ENCODE measurements at places on chromosomes 1 and 21.

DNA sequence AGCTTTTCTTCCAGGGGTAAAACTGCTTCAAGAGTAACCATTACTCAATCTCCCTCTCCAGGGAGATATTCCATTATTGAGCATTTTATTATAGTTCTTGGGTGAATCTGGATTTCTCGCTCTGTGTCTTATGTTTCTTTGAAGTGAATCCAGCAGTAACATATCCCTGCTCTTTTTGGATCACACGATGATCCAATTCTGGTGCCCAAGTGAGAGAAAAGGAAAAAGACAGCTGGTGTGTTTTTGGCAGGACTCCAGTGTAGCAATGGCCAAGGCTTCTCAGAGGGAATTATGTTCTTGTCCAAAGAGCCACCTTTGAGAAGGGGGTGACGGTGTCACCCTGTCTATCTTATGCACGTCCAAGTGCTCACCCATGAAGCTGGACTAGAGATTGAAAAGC, 140.3 kb upstream of the ERRFI1 start:
- DNase-seq: no peak

GRCh38 chr21:44939532-44940115, at the start of gene SLX9:
SLX9 (plus strand) TSS chr21:44940029; CDS start chr21:44940058, 29 bp downstream.
- peak; percentile 67 for DNase-seq

- no peak for DNase-seq
These were observed 145.5 kb downstream of the TIAM1 start for GRCh38 chr21:31198575-31198974.

DNA sequence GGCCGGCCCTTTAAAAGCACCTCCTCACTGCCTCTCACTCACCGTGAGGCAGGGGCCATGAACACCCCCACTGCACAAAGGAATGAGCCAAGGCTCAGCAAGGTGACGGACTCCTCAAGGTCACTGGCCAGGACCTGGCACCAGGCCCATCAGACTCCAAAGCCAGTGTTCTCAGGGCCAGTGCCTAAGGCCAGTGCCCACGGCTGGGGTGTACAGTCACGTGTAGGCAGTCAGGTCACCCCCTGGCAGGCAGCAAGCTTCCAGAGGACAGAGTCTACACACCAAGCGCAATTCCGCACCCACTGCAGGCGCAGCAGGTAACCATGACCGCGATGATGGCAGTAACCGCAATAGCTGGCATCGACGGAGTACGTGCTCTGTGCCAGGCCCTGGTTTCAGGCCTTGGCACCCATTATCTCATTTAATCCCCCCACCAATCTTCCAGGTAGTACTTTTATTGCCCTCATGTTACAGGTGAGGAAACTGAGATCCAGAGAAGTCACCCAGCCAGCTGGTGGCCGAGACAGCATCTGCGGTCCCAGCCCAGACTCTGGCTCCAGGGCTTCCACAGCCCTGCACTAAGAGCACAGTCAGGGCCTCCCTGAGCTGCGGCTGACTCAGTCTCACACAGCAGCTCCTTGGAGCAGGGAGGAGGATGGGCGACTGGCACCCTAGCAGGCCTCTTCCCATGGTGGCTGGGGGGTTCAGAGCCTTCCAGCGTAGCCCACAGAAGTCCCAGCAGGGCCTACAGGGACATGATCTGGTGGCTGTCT, 27.0 kb downstream of the RAP1GAP start:
- no peak for DNase-seq

DNA sequence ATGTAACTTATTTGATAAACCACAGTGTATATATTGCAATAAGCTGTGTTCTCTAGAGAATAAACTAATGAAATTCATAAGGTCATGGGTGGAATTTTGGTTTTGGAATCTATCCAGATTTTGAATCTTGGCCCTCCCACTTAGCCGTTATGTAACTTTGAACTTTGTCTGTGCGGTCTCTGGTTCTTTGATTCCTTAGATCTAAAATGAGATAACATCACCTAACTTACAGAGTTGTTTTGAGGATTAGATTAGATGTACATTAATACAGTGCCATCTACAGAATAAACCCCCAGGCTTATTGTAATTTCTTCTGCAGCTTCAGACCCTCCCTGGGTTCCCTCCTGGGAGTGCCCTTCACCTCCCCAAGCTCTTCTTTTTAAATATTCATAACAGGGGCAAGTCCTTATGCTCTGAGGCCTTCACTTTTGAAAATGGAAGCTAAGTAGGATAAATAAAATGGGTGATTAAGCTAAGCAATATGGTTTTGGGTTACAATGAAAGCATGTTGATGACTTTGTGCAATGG, 124.3 kb downstream of the ATG4C start:
- no peak for DNase-seq

- no peak for DNase-seq
These were observed 261.4 kb upstream of the NRIP1 start for GRCh38 chr21:15326032-15326867.
